CD8-positive, alpha-beta memory T cell (primary cell): ENCODE measurements at places on chromosomes 2 and 18. TPM values are rescaled to one million over a fixed set of nuclear protein-coding genes. Genes with fewer than 3 reads are reported as not detected.

GRCh38 chr18:56889621-56890020 lies 238.5 kb downstream of the WDR7 start:
- H3K4me3 ChIP-seq, result no peak overlapping the region
- DNase-seq, result no peak
- no peaks in the 10 kb centered on the region for H3K27me3 ChIP-seq
- no peaks in the 10 kb centered on the region for H3K36me3 ChIP-seq

DNA sequence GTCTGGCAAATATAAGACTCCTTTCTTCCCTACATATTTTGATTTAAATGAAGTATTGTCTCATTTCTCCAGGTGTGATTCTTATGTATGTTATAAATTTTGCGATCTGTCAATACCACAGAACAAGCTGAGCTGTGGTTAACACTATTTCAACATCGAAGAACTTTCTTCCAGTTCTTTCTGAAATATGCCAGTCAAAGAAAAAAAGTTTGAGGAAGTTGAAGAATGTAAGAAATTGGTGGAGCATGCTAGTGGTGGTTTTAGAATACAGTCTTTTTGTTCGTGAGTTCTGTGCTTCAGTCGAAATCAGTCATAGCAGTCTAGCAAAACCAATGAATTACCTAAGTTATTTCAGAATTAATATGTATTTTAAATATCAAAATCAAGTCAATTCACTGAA lies 8.6 kb upstream of the COBLL1 start:
- H3K36me3 ChIP-seq, result no peaks in the 10 kb centered on the region
- no peaks in the 10 kb centered on the region for H3K27me3 ChIP-seq
- no peak overlapping the region for H3K27ac ChIP-seq
- no peaks in the 10 kb centered on the region for H3K4me1 ChIP-seq
- no peak for DNase-seq

- H3K27ac ChIP-seq, result no peak overlapping the region
- no peak overlapping the region for H3K4me3 ChIP-seq
- DNase-seq, result no peak
- H3K27me3 ChIP-seq, result no peaks in the 10 kb centered on the region
- no peaks in the 10 kb centered on the region for H3K4me1 ChIP-seq
Observed at GRCh38 chr2:142321706-142322280, 191.0 kb upstream of the LRP1B start.

DNA sequence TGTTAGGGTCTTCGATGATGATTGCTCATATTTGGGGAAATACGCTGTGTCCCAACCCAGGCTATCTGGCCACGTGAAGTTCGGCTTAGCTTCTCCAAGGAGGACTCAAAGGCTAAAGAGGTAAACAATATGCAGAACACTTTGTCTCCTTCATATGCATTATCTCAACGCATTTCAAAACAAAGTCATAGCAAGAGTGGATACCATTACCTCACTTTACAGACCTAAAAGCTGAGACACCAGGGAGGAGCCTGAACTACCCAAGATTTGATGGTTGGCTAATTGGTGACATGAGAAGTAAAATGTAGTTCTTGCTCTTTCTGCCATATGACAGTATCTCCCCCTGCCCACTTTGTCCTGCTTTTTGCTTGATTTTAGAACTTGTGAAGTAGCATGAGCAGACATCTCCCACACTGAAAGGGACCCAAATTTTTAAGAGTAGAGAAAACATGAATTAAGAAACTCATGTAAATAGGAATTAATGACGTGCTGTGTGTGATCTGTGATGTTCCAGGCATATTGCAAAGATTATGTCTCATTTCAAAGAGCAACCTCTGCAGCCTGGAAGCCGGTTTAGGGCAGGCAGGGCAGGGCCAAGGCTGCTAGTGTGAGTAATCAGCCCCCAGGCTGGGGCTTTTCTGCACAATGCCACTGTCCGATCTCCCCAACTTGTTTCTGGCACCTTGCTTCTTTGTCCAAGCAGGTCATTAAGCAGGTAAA lies 144.5 kb downstream of the BCL11A start:
- no peaks in the 10 kb centered on the region for H3K36me3 ChIP-seq
- no peak overlapping the region for H3K4me3 ChIP-seq
- DNase-seq, result no peak
- no peaks in the 10 kb centered on the region for H3K27me3 ChIP-seq
- no peak overlapping the region for H3K27ac ChIP-seq
- no peaks in the 10 kb centered on the region for H3K4me1 ChIP-seq

DNA sequence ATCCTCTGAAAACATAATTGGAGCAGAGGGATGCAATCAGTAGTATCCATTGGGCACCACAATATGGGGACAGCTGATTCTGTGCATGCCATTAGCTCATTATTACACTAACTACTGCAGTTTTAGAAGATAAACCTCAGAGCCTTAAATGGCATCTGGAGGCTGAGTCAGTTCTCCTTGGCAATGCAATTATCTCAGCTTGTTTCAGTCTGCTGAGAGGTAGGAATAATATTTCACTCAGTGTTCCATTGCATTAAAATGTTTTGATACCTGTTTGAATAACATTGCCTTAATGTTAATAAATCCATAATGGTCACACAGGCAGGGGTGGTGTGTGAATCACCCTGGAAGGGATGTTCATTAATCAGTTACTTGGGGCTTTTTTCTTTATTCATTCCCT lies 309.6 kb downstream of the LRRTM1 start:
- H3K27ac ChIP-seq, result no peak overlapping the region
- H3K4me3 ChIP-seq, result no peak overlapping the region
- DNase-seq, result no peak
- no peaks in the 10 kb centered on the region for H3K4me1 ChIP-seq
- H3K27me3 ChIP-seq, result no peaks in the 10 kb centered on the region
- H3K36me3 ChIP-seq, result no peaks in the 10 kb centered on the region

DNA sequence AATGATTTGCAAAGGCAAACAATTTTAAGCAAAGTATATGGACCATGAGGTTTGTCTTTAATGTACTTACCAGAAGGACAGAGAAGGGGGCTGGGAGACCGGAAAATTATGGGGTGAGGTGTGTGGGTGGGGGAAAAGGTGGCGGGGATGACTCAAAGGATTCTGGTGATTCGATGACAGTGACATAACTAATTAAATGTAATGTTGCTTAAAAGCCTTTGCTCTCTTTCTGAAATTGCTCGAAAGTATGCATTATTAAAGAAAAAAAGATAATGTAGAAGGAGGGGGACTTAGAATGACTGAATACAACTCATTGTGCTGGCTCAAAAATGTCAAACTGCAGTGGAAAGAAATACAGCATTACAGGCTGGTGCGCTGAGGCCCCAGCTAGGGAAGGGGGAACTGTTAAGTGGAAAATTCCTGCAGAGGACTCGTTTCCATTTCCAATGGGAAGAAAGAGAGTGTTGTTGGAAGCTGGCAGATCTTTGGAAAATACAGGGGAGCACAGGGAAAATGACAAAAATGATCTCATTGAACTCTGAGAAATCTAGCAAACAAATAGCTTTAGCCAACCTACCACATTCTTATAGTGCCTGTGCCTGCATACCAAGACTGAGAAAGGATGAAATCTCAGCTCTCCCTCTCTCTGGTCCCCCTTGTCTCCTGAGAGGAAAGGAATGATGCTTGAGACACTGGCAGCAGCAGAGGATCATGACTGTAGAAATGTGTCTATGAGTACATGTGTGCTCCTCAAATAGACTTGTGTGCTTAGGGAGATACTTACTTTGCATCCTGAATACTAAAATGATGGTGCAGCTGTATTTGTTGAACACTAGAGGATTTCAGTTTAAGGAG lies 632.4 kb downstream of the NYAP2 start:
- H3K4me3 ChIP-seq, result no peak overlapping the region
- no peaks in the 10 kb centered on the region for H3K36me3 ChIP-seq
- no peaks in the 10 kb centered on the region for H3K4me1 ChIP-seq
- no peak for DNase-seq
- H3K27ac ChIP-seq, result no peak overlapping the region

DNA sequence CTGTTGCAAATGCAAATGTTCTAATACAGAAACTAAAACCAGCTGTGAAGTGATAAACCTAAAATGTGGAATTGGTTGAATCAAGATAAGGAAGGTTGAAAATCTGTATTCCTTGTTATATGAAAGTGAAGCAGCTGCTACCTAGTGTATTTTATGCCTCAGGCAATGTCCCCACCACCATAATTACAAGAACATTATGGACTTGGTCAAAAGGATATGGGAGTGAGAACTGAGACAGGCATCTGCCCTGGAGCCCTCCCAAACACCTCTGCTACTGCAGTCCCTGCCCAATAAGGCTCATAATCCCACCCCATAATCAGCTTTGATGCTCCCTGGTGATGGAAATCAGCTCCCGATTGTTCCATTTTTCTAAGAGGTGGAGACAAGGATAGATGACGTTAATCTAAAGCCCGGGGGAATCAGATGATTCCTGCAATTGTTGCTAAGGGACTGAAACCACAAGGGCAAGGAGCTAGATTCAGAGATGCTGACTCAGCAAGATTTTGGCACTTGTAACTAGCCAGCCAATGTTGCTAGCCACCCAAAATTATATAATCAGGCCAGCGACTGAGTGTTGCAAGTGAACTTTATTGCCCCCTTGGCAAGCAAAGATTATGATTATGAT lies 69.5 kb downstream of the EVA1A start:
- no peaks in the 10 kb centered on the region for H3K36me3 ChIP-seq

DSG3 gene
- not detected for total RNA-seq
